ENCODE measurements at places on chromosomes 4 and X.

DNA sequence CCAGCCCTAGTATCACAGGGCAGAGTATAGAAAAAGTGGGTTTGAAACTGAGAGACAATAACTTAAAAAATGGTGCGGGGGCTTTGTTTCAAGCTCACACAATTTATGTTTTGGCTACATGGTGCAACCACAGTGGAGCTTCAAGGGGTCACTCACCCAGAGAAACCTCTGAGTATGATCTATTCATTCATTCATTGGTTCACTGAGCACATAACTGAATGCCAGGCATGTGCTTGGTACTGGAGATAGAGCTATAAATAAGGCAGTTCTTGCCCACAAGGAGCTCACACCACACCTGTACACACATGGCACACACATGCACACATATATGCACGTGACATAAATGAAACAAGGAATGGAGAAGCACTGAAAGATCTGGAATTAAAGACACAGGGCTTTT, 171.4 kb downstream of the NHS start:
- DNase-seq = no peak

DNA sequence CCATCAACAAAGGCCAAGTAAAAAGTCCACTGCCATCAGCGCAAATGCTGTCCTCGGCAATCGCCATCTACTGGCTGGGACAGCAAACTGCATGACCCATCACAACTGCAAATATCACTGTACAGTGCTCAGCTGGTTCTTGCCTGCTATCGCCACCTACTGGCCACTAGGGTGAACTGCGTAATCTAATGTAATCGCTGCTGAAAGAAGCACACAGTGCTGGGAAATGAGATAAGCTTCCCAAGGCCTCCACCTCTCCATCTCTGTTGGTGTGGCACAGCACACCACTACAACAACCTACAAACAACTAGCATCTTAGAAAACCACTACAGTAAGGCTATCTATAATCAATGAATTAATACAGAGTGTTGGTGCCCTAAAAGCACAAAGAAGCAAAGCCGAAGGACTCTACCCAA, 298.3 kb downstream of the TEX13A start:
- DNase-seq = no peak

- DNase-seq = no peak
Observed at GRCh38 chrX:71253253-71254091, 468 bp downstream of the ZMYM3 start.

- no peak for DNase-seq
Observed at GRCh38 chr4:84041426-84041825, 457.7 kb downstream of the NKX6-1 start.

- peak; percentile 10 for DNase-seq
Observed at GRCh38 chr4:133565379-133565778, 416.3 kb downstream of the PCDH10 start.

GRCh38 chr4:143599827-143600226, 86.3 kb downstream of the SMARCA5 start:
- no peak for DNase-seq

- no peak for DNase-seq
Observed at GRCh38 chr4:78749258-78749971, 26.7 kb upstream of the BMP2K start.

DNA sequence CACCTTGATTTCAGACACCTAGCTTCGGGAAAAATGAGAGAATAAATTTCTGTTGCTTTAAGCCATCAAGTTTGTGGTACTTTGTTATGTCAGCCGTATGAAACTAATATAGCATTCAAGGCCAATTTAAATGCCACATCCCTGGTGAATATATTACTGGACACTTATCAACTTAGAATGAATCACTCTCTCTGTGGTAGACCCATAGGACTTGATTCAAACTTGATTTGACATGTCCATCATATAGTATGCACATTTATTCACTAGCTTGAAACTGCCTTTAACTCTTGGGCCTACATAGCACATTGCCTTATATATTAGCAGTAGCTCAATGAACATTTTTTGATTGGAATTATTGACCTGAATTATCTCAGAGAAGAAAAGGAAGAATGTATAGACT, 172.3 kb downstream of the ADGRA3 start:
- DNase-seq = no peak
